ENCODE measurements at places on chromosomes 1 and 21.

DNA sequence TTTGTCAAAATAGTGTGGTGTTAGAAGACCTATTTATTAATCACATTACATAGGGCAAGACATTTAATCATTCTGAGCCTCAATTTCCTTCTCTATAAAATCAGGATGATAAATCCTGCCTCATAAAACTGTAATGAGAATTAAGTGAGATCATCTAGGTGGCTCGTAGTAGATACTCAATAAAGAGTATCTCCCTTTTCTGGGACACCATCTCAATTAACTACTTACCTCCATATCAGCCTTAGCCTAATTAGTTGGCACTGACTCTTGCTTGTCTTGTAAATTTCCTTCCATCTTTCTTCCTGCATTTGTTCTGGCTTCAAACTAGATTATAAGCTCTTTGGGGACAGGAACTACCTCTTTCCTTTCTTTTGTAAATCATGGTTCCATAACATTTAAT is 102.6 kb upstream of the TNR start:
- no peak for DNase-seq

DNA sequence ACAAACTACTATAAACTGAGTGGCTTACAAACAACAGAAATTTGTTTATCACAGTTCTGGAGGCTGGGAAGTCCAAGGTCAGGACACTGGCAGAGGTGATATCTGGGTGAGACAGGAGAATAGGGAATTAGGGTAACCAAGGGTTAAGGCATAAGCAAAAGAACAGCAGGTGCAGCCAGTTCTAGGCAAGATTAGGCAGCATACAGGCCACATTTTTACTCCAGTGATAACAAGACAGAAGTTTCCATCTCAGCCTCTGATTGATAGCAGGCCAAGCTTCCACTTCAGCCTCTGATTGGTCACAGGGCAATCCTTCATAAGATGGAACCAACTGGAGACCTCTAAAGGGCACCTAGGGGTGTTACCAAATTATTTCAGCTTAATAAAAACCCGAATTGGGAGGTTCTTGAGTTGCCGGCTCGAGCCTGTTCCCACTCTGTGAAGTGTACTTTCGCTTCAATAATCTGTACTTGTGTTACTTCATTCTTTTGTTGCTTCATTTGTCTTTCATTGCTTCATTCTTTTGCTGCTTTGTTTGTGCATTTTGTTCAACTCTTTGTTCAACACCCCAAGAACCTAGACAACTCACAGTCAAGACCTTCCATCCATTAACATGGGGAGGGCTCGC is 185.6 kb downstream of the TOMM20 start:
- DNase-seq: no peak

DNA sequence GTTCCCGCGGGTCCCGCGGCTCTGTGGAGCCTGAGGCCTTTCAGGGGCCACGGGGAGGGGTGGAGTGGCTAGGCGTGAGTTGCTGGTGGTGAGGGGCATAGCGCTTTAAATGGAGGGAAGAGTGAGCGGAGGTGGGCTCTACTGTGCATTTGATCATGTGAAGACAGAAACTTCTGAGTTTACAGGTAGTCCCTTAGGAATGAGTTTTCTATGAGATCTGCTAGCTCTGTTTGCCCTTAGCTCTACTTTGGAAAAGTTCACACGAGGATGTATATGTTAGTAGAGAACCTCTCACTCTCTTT is 593 bp downstream of the ST6GALNAC3 start:
- DNase-seq: no peak

GRCh38 chr1:30730346-30731108 is 7.1 kb upstream of the MATN1 start:
- peak; percentile 31 for DNase-seq

DNA sequence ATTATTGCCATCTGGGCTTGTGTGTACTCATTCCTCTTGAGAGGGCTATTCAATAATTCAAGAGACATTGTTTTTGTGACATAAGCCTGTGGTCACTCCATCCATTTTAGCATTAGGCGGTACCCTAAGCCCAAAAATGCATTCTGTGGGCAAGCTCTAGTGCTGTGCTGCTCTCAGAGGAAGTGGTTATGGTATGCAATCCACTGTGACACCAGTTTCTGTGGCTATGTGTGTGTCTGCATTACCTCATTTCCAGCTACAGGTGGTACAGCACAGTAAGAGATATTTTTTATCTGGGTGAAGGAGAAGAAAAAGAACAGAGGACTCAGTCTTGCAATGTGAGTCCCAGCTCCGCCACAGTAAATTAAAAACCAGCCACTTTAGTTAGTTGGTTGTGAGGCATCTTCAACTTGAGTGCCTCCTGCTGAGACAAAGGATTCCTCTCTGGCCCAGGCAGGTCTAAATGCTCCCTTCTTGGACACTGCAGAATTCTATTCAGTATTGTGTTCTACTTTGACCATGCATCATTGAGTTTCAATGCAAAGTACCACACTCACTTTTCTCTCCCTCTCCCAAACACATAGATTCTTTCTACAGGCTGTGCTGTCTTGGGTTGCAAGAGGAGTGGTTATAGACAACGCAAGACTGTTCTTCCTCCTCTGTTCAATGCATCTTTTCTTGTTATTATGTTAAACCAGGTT is 777.8 kb upstream of the BRINP3 start:
- no peak for DNase-seq

DNA sequence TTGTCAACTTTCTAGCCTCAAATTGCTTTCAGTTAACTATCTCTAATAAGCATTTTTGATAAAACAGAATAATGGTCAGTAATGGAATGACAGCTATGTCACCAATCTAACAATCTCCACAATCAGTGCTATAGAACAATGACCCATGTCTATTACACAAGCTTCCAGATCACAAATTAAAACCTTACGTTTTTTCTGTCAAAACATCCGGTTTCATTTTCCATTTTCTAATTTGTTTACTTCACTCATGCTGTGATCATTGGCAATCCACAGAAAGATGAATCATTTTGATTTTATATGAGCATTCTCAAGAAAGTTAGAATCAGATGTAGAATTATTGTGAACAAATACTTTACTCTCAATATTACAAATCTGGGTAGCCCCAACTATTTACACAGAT is 80.3 kb downstream of the KCNT2 start:
- DNase-seq: no peak

DNA sequence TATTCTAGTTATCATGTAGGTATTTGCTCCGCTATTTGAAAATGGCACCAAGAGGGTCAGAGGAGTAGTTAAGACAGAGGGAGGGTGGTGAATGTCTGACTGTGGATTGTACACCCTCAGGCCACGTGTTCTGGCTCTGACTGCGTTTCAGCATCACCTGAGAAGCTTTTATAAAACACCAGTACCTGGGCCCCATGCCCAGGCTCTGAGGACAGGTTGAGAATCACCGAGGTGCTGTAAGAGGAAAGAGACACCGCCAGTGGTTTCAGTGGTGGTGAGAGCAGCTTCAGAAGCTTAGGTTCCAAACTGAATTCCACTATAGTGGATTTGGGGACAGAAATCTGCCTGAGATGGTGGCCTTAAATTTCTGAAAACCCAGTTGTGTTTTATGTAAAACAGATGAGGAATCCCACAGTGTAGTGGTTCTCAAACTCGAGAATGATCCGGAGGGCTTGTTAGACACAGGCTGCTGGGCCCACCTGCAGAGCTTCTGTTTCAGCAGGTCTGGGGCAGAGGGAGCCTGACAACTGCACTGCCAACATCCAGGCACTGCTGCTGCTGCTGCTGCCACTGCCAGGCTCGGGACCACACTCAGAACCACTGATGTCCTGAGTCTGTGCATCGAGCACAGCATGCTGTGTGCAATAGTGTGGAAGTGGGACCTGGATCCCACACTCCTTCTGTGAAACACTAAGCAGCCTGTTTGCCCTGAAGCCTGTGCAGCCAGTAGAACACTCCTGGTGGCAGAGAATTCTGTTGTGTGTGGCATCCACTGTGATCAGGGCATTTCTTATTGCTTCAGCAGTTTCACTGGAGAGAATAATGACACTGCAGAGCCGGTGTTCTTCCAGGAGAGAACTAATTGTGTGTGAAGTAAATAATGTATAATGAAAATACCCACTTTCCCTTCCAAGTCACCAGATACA is 98.7 kb downstream of the SUSD4 start:
- no peak for DNase-seq

DNA sequence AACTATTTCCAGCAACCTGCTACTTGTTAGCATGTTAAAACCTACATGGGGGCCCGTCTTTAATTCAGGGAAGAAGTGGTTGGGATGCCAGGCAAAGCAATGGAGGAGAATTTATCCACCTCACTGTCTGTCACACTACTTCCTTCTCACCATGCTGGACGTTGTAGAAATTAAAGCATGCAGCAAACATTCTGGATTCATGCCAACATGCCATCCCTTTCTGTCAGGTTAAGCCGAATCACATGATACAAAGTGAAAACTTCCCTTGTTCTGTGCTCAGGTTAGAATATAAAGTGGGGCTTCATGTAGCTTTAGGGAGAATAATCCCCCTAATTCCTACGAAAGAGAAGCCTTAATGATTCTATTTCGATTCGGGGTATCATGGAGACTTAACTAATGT is 95.5 kb downstream of the ERG start:
- no peak for DNase-seq

DNA sequence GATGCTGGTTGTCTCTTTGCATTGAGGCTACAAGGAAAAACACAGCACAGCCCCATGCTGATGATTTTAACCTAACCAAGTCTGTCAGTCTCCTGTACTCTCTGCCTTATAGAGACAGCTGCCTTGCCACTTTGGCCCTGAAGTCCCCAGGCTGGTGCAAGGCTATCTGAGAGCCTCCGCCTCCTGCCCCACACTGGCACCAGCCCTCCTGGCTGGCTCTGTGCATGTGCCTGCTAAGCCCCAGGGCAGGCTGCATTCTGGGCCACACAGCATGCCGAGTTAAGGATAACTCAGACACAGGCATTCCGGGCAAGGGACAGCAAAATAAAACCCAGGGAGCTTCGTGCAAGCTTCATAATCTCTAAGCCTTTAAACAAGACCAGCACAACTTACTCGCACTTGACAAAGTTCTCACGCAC is 910 bp downstream of the RUNX1 start:
- no peak for DNase-seq

- DNase-seq: no peak
Measured at GRCh38 chr1:33141216-33141615, 40.6 kb downstream of the TRIM62 start.

DNA sequence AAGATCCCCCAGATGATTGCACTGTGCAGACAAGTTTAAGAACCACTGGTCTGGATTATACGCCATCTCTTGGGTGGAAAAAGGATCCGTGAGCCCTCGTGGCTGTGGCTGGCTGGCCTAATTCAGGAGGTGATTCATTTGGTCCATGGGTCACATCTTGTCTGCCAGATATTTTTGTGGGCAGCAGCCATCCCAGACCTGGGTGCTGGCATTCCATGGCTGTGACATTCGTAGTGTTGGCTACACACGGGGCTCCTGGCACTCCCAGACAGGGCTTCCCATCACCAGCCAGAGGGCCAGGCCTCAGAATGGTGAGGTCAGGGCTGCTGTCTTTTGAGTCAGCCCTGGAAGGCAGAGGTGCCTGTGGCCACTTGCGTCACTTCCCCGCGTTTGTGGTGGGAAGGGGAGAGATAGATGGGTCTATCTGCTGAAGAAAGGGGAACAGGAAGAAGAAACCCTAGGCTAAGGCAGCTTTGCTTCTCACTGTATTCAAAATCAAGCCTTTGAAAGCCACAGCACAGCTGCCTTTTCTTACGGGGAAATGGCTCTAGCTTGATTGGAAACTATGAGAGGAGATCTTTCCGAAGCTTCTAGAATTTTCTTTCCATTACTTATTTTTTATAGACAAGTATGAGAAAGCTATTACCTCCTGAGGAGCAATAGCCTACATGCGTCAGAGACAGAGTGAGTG is 32.4 kb downstream of the EIF2D start:
- no peak for DNase-seq

GRCh38 chr1:80917826-80918225 is 882.9 kb upstream of the ADGRL2 start:
- no peak for DNase-seq

GRCh38 chr21:34999397-34999941 is 49.6 kb downstream of the RUNX1 start:
- DNase-seq: no peak

DNA sequence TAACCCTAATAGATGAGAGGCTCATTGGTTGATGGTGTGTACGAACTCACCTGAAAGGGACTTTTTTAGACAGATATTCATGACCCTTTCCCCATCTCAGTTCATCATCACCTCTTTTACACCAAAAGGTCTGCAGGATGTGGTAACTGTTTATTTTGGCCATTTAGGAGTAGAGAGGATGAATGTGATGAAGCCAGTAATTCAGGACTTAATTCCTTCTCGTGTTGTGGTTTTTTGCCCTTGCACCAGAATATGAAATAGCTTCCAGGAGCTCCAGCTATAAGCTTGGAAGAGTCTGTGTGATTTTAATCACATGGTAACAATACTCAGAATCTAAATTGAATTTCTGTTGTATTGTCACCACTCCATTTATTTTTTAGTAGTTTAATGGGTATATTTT is 189.4 kb upstream of the KCTD3 start:
- no peak for DNase-seq

DNA sequence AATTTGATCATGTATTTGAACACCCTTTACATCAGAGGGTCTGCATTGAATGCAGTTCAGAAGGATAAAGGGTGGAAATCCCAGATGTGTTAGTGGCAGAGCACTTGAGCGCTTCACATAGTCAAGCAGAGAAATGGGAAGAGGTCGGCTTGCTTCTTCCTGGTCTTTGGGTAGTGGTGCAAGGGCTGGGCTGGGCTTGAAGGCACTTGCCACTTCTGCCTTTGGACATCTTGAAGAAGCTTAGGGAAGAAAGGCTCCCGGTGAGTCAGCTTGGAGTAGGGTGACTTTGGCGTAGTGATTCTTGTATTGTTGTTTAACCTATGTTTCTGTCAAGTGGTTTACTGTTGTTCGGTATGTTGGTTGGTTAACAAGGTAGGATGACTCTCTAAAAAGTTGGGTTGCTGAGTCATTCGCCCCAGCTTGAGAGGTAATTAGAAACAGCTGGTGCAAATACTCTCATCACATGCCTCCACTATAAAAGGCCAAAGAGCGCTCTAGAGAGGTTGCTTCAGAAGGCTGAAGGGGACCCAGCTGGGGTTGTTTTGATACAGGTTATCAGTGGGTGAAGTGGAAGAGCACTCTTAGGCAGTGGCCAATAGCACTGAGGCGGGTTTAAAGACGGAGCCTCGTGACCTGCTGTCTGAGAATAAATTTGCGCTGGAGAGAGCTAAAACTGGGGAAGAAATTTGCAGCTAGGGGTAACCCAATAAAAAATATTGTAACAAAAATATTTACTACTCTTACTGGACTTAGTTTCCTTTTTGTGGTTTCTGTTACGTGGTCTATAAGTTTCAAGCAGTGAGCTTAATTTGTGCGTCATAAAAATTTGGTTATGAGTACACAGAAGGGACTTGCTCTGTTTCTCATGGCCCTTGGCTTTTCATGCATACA is 1.4 kb downstream of the BACH1 start:
- no peak for DNase-seq

DNA sequence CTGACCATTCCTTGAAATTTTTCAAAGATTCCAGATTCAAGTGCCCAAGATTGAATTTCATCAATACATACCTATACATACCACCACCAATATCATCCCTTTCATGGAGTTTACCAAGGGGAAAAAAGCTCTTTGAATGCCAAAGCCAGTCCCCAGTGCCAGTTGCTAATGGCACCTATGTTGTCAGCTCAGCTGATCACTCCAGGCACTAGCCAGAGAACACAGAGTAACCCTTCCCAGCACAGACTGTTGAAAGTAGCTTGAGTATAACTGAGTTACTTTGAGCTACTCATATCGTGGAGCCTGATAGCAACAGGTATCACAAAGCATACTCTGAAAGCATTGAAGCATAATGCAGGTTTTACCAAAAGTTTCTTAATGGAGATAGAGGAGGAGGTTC is 133.9 kb upstream of the NFIA start:
- DNase-seq: no peak

- no peak for DNase-seq
Measured at GRCh38 chr1:48665708-48666407, 110.8 kb downstream of the BEND5 start.

- no peak for DNase-seq
Measured at GRCh38 chr1:218217040-218217439, 68.1 kb upstream of the RRP15 start.

Measured in neural crest cell (in vitro differentiated cells).